Skeletal muscle cell (primary cell): ENCODE measurements at places on chromosomes 1 and 21.
A peak's percentile ranks its signal among the peaks of the same experiment; 100 is the strongest.

DNA sequence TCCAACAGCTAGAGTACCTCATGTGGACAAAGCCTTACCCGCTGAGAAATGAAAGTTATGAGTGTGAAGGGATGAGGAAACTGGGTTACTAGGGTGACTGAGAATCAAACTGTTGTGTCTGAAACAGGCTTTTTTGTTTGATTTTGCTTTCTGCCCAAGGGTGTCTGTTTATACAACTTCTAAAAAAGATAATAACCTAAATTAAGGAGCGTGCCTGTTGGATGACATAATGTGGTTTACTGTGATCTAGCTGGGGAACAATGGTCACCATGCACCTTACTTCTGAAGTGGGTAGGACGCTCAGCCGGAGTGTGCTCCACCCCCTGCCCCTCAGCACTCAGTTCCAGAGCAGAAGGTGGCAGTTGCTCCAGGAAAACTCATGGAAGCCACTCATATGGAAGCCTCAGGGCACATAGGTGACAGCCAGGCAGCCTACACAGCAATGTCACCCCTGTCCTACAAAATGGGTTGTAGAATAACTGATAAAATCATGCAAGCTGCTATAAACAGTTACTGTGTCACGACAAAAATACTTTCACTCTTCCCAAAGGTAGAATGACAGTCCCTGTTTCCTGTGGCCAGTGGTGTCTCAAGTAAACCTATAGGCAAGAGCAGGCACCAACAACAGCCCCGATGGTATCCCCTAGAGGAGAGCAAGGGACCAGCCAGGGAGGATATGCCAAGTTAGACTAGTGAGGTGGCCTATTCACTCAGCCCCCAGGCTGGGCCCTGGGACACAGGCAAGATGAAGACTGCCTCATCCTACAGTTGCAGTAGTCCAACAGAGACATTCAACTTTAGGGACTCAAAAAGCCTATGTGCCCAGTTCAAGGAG, 29.3 kb downstream of the SIPA1L2 start:
- DNase-seq, result no peak

- DNase-seq, result no peak
These were observed 10.0 kb upstream of the ARHGAP29 start for GRCh38 chr1:94247138-94248094.

GRCh38 chr1:235913311-235913710, 46.6 kb upstream of the LYST start:
- DNase-seq, result no peak

DNA sequence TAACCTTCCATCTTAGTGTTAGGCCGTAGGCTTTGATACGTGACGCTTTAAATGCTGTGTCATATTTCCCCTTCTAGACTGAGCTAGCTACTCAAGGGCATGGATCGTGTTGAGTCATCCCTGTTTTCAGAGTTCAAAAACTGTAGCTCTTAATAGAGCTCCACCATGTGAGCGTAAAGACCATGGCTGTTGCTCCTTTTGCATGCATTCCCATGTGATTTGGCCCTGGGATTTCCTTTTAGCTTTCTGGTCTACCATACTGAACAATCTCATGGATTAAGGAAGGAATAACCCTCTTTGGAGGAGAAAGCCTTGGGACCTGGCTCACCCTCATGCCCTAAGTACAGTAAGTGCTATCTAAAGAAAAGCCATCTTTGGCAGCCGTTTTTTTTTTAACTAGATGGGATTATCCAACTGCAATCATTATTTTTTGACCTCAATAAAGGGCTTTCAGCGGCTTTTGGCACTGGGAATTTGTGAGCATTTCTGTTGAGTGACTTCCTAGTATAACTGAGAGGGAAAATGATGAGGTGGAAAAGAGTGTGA, 76.6 kb downstream of the PLPP3 start:
- DNase-seq, result peak; percentile 34

GRCh38 chr1:162566870-162567269, 5.3 kb downstream of the UAP1 start:
- no peak for DNase-seq

GRCh38 chr1:27755286-27755685, 17.7 kb upstream of the STX12 start:
- no peak for DNase-seq
